ENCODE measurements at places on chromosomes 2 and 18.
A peak's percentile ranks its signal among the peaks of the same experiment; 100 is the strongest.

DNA sequence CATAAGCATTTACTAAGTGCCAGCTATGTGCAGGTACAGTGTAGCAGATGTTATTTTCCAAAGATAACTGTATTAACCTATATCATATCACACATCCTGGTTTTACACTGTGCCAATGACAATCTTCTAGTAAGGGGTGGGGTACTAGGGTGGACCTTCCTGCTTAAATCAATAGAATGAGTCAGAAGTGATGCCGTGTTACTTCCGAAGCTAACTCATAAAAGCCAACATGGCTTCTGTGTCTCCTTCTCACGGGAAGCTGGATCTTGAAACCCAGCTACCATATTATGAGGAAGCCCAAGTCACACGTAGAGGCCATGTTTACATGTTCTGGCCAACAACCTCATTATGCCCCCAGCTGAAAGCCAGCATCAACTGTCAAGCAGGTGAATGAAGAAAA lies 59.1 kb downstream of the MRPL33 start:
- DNase-seq, result no peak

DNA sequence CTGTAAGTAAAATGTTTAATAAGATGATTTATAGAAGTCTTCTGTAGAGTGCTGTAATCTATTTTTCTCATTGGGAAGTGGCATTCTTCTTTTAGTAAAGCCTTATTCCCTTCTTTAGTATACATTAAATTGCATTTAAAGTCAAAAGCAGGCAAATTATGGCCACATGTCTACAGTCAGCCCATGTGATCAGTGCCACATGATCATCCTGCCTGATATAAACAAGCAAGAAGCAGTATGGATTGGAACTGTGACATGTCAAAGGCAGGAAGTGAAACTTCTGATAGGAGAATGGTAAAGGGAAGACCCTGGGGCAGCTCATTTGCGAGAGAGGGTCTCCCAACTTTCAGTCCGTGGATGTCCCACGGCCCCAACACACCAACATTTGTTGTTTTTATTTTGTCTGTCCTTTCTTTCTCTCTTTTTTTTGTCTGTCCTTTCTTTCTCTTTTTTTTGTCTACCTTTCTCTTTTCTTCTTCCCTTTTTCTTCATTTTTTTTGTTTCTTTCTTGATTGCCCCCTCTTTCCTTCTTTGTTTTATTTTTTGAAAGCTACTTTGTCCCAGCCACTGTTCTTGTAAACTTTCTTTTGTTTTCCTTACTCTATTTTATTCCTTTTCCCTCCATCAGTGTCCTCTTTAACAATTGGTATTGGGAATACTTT lies 154.9 kb downstream of the DTNA start:
- DNase-seq, result no peak

GRCh38 chr18:26468931-26469340 lies 79.4 kb downstream of the KCTD1 start:
- DNase-seq, result peak; percentile 7

DNA sequence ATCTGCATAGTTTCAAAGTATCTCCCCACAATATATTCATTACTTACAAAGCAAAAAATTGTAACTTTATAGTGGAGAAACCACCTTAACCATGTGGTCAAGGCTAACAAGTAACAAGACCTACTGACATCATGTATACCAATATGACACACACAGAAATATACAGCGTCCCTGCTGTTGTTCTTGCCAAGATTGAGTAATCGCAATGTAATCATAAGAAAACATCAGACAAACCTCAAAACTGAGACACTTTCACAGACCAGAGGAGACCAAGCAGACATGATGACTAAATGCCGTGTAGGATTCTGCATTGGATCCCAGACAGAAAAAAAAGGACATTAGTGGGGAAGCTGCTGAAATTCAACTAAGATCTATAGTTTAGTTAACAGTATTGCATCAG lies 123.0 kb downstream of the ACAA2 start:
- peak; percentile 51 for DNase-seq

GRCh38 chr18:70461323-70462077 lies 172.7 kb downstream of the SOCS6 start:
- DNase-seq, result no peak

- no peak for DNase-seq
Measured at GRCh38 chr2:219886615-219887014, 259.2 kb downstream of the SLC4A3 start.

GRCh38 chr18:79792096-79792987 lies 5.4 kb upstream of the KCNG2 start:
- no peak for DNase-seq

DNA sequence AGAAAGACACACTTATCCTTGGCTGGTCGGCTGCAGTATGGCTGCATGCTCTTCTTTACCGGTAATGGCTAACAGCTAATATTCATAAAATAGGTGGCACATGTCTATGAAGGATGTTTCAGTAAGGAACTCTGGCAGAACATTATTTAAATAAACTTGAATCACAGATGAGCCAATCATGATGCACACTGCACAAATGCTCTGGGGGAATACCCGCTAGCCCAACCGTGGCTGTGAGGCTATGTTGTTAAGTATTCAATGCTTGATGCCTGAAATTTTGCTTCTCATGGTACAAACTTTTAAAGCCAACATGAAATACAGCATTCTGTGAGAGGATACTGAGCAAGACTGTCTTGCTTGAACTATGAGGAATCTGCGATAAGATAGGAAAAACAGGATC lies 505.8 kb downstream of the ZEB2 start:
- DNase-seq, result no peak

DNA sequence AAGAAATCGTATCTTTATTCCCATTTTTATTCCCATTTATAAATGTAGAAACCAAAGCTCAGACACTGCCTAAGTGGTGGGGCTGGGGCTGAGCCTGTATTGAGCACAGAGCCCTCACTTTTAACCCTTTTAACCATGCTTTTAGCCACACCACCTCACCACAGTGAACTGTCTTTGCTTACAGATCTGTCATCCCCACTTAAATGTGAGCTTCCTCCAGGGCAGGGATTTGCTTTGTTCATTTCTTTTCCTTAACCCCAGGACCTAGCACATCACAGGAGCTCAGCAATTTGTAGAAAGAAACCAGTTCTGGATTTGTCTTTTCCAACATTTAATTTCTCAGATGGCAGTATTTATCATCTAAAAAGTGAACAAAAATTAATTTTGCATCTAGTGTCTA lies 2.2 kb downstream of the BOD1L2 start:
- DNase-seq, result no peak

DNA sequence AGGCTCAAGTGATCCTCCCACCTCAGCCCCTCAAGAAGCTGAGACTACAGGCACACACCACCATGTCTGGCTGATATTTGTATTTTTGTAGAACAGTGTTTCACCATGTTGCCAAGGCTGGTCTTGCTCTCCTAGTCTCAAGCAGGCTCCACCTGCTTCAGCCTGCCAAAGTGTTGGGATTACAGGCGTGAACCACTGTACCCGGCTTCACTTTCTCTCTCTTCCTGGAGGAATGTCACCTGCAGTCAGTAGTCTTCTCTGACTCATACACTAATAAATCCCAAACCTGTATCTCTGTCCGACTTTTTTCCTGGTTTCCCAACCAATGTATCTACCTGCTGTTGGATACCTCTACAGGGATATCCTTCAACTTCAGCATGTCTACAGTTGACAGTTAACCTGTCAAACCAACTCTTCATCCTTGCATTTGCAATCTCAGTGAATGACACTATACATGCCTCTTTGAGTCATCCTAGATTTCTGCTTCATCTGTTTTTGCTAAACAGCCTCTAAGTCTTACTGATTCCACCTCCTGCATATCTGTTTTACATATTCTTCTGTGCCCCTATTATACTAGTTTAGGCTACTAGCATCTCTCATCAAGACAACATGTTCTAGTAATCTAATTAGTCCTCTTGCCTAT lies 54.5 kb downstream of the RBBP8 start:
- no peak for DNase-seq

DNA sequence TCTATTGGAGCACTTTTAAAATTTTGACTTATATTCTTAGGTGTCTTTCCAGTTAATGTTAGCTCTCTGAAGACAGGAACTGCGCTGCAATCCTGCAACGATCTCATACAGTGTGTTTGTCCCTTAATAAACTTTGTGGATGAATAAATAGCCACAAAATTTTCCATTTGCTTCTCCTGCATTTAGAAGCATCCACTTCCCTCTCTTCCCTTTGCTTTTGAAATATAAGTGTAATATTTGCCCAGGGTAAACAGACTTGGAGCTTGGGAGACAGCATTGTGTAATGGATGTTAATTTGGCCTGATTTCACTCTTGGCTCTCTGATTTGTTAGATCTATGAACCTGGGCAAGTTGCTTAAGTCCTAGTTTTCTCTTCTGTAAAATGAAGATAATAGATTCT lies 58.2 kb upstream of the CD28 start:
- DNase-seq, result no peak

DNA sequence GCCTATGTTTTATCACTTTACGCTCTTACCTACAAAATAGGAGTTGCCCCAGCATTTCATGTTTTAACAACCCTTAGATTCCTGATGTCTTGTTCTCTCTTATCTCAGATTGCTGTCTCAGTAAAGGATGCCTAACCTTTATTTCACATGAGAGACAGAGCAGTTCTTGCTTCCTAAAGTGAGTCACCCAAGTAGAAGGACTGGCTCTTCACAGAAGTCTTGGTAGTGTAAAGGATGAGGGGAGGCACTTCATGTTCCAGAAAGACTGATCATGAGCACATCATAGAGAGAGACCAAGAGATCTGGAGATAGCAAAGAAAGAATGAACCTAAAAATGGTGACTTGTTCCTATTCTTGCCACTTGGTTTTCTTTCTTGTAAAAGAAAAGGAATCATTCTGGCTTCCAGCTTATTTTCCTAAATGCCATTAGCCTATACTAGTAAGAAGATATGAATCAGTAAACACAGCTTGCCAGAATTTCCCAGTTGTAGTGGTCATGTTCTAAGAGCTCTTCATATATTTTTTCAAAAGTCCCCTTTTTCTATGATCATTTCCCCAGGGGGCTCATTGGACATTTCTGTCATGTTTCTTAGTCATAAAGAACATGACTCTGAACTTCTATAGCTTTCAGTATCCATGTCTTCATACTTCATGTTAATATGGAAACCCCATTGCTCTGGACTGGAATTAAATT lies 54.9 kb downstream of the MAPRE2 start:
- DNase-seq, result no peak
